T-helper 17 cell (primary cell): ENCODE measurements at places on chromosomes 1 and 21. TPM values are rescaled to one million over a fixed set of nuclear protein-coding genes. Genes with fewer than 3 reads are reported as not detected.

Gene RFX5
- 105 TPM for total RNA-seq

Gene CD84
- 66.2 TPM for total RNA-seq

GRCh38 chr1:92833840-92834239 is 2.0 kb downstream of the RPL5 start:
- peaks cover 8% of the 10 kb centered on the region for H3K36me3 ChIP-seq
- H3K27me3 ChIP-seq, result no peaks in the 10 kb centered on the region
- DNase-seq, result no peak
- peak overlapping the region; percentile 100 for H3K27ac ChIP-seq
- H3K4me1 ChIP-seq, result peaks cover 53% of the 10 kb centered on the region

GRCh38 chr1:247747616-247748015 is 325 bp downstream of the OR14A2 start:
- H3K4me3 ChIP-seq, result no peak overlapping the region
- H3K4me1 ChIP-seq, result no peaks in the 10 kb centered on the region
- H3K27ac ChIP-seq, result no peak overlapping the region
- no peaks in the 10 kb centered on the region for H3K36me3 ChIP-seq
- no peak for DNase-seq

GRCh38 chr1:38076038-38076437 is 29.4 kb upstream of the POU3F1 start:
- H3K27me3 ChIP-seq, result peaks cover 58% of the 10 kb centered on the region
- H3K27ac ChIP-seq, result no peak overlapping the region
- H3K4me1 ChIP-seq, result peaks cover 8% of the 10 kb centered on the region
- DNase-seq, result no peak
- H3K36me3 ChIP-seq, result peaks cover 4% of the 10 kb centered on the region

GRCh38 chr1:166166698-166167571 is at the start of gene FAM78B:
TSS of gene FAM78B (minus strand) at chr1:166167001. CDS start at chr1:166166248, 753 bp downstream.
- no peak within 1 kb of the TSS for H3K27ac ChIP-seq
- peak; percentile 15 for DNase-seq
- no peaks in the 10 kb centered on the region for H3K36me3 ChIP-seq

- no peak overlapping the region for H3K4me3 ChIP-seq
- no peak for DNase-seq
- H3K27ac ChIP-seq, result no peak overlapping the region
- peaks cover 4% of the 10 kb centered on the region for H3K4me1 ChIP-seq
- no peaks in the 10 kb centered on the region for H3K36me3 ChIP-seq
These were observed 43.6 kb upstream of the GUCA2B start for GRCh38 chr1:42109600-42109999.

DNA sequence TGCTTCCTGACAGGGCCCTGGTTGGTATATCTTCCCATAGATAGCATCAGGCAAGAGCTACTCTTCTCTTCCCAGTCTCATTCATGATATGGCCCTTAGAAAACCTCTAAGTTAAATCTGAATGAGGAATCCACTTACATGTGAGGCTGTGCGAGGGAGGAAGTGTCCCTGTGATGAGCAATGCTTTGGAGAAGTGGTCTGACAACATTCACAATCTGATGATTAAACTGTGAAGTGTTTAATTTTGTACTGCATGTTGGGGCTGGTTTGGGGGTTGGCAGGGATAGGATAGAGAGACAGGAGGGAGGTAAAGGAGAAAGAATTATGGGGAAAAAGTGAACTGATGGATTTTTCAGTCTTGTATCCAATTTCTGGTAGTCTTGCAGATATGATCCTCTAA is 421.2 kb upstream of the DAB1 start:
- no peaks in the 10 kb centered on the region for H3K27me3 ChIP-seq
- H3K4me1 ChIP-seq, result no peaks in the 10 kb centered on the region
- H3K27ac ChIP-seq, result no peak overlapping the region

- H3K36me3 ChIP-seq, result no peaks in the 10 kb centered on the region
- H3K4me3 ChIP-seq, result no peak overlapping the region
- H3K27me3 ChIP-seq, result peaks cover 13% of the 10 kb centered on the region
- H3K27ac ChIP-seq, result no peak overlapping the region
- DNase-seq, result no peak
- H3K4me1 ChIP-seq, result no peaks in the 10 kb centered on the region
These were observed 390.5 kb downstream of the PRDM2 start for GRCh38 chr1:14090531-14090930.
